ENCODE measurements at places on chromosomes 13 and 19. TPM values are rescaled to one million over a fixed set of nuclear protein-coding genes. Genes with fewer than 3 reads are reported as not detected.

The PDE4A gene
- 31.7 TPM for total RNA-seq

The PTPRH gene
- not detected for total RNA-seq

The SAFB gene
- total RNA-seq, result 125 TPM

The F2RL3 gene
- 0.22 TPM for total RNA-seq
